ENCODE measurements at places on chromosomes 6 and 20. TPM values are rescaled to one million over a fixed set of nuclear protein-coding genes. Genes with fewer than 3 reads are reported as not detected.

DNA sequence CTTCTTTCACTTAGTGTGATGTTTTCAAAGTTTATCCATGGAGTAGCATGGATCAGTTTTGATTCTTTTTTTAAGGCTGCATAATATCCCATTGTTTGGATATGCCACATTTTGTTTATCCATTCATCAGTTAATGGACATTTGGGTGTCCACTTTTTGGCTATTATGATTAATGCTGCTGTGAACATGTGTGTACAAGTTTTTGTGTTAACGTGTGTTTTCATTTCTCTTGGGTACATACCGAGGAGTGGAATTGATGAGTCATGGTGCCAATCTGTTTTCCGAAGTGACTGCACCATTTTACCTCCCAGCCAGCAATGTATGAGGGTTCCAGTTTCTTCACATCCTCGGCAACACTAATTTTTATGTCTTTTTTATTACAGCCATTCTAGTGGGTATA lies 78.4 kb upstream of the CCDC28A start:
- no peak for DNase-seq

- DNase-seq = no peak
Measured at GRCh38 chr6:107585815-107586435, 96.0 kb downstream of the SOBP start.

DNA sequence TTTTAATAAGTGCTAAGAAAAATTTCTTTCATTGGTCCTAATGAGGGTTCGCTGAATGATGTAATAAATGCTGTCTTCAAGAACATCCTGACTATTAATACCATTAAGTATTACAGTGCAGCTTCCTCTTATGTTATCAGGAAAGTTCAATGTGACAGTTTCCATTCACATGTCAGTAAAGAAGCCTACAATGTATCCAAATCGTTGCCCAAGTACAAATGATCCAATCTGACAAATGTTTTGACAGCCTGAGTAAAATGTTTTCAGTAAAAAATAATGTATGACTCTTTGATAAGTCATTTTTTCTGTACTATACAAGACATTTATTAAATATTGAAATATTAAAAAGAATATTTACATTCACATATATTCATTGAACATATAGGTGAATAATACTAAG lies 496.1 kb upstream of the MANEA start:
- no peak for DNase-seq

DNA sequence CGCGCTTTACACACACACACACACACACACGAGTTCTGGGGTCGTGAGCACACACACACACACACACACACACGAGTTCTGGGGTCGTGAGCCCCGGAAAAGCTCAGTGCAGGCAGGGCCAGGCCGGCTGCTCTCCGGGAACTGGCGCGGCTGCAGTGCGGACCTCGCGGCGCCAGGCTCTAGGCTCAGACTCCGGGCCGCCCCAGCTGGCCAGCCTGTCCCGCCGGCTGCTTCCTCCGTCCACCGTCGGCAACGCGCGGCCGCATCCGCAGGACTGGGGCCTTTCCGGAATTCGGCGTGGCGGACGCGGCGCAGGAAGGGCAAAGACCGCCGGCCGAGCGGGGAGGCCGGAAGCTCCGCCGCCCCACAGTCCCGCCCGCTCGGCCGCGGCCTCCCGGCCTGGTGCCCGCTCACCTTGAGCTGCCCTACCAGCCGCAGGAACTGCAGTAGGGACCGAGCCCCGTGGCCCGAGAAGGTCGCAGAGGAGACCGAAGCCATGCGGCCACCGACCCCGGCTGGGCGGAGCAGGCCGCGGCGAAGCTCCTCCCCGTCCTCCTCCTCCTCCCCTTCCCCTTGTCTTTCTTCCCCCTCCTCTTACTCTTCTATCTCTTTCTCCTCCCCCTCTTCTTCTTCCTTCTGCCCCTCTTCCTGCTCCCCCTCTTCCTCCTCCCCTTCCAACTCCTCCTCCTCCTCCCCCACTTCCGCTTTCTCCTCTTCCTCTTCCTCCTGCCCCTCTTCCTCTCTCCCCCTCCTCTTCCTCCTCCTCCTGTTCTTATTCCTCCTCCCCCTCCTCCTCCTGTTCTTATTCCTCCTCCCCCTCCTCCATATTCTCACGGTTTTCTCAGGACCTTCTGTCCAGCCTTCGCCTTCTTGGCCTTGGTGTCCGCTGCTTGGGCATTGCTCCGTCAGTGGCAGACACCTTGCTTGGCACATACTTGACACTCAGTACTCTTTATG lies at the start of gene HDDC2:
HDDC2 (minus strand) TSS at position 533 of the 957 bp plus-strand sequence; CDS start at position 498, 35 bp downstream.
- DNase-seq = peak; percentile 65

DNA sequence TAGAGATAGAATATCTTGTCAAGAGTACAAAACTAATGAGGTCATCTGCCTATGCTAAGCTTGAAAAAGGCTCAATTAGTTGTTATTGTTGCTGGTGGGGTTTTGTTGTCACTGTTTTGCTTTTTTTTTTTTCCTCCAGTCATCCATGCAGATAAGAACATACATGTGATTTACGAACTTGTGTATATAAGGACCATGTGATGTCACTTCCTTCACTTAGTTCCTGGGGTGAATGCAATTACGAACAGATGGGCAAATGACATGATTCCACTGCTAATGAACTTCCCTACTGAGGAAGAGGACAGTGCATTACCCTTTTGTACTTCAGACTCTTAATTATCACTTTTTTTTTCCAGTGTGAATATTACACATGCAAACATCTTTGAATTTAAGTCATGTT lies 1175.3 kb upstream of the GJE1 start:
- no peak for DNase-seq

DNA sequence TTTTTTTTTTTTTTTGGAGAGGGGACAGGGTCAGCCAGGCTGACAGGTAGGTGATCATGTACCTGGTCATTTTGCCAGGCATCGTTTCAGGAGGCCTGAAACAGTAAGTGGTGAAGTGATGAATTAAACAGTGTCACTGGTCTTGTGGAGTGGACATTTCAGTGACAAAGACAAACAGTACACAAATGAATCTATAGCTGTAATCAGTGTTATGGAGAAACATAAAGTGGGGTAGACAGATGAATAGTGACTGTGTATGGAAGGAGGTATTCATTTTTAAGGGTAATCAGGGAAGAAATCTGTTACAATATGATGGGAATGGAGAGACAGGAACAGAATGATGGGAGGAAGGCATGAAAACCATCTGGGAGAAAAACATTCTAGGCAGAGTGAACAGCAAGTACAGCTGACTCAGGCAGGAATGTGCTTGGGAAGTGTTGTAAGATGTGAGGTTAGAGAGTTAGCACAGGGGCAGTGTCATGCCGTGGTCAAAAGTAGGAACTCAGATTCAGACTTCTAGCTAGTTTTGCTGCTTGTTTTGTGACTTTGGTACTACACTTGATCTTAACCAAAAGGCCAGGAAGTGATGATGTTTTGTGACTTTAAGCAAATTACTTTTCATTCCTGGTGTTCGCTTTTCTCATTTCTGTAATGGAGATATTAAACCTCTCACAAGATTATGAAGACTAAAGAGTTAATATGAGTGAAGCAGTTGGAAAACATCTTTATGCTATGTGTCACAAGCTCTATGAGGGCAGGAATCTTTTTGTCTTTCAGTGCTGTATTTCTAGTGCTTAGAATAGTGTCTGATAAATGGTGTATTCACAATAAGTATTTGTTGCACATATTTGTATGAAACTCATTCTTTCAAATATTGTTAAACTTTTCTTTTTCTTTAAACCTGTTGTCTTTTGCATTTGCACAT lies 43.4 kb downstream of the QKI start:
- DNase-seq = no peak

DNA sequence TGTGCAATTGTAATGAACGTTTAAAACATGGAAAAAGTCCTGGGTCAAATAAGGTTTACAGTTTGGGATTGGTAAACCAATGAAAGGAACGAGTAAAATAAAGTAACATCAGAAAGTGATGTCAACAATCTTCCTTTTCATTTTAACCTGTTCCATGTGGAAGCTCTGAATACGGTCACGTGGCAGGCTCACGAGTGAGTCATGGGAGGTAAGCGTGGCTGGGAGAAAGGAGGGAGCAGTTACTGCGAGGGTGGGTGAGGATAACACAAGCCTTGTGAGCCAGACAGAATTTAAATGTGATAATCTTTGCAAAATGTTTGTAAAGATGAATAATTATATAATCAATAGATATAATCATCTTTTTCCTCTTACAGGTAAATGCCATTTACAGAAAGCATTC lies 171.3 kb upstream of the HDAC2 start:
- no peak for DNase-seq

DNA sequence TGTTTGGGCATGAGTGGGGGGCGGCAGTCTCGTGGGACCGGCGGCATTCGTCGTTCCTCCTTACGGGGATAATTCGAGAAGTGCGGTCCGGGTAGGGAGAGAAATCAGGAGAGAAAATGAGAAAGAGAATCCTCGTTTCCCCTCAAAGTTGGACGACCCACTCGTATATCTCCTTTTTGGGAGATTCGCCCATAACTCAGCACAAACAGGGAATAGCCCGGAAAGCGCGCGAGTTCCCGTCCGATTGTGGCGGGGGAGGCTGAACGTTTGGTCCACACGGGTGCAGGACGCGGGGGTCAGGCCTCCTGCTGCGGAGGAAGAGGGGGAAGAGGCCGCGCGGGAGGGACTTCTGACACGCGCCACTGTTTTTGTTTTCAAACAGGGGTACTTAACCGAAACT lies 42.4 kb downstream of the POPDC3 start:
- DNase-seq = no peak

- no peak for DNase-seq
Measured at GRCh38 chr20:3784216-3784853, 2.2 kb downstream of the CENPB start.

- DNase-seq = no peak
Measured at GRCh38 chr20:15902493-15902892, 670.8 kb downstream of the KIF16B start.

DNA sequence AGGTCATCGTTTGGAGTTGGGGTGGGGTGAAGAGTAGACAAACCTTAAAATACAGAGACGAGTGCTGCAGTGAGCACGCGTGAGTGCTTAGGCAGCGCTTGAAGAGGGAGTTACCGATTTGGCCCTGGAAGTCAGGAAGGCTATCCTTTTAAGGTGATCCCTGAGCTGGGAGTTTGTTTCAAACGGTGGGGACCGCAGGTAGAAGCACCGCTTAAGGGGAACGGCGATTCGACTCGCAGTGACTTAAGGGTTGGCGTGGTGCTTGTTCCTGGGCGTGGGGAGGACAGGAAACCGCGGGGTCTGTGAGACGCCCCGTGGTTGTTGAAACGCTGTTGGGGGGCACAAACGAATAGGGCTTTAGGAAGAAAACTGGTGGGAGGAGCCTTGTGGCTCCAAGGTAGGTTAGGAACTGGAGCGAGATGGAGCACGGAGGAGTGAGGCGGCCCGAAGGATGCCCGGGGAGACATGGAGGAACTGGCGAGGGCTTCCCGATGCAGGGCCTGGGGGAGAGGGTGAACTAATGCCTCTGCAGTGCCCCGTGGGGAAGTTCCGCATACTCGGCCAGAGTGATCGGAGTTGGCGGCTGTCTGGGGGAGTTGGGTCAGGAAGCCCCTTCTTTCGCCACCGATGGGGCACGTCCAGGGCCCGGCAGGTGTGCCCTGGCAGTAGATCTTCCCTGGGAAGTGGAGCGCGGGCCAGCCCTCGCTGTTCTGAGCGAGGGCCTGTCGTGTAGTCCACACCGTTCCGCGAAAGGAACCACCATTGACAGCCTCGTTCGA lies 1.3 kb upstream of the CDYL start:
- DNase-seq = no peak

DNA sequence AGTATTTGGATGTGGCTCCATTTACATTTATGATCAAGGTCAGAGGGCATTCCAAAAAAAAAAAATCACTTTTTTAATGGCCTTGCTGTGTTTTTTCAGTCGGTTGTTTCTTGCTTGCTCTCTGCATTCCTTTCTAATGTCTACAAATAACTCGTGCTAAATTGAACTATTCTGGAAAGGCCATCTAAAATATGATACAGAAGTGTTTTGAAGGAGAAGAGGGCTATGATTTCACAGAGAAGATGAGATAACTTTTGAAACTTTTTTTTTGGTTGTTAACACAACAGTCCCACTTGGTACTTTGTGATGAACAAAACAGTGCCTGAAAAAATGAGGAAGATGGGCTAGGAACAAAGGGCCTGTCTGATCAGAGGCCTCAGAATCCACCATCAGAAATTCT lies 156.1 kb upstream of the SMLR1 start:
- DNase-seq = no peak

- DNase-seq = no peak
Measured at GRCh38 chr20:3090565-3090964, 6.0 kb upstream of the AVP start.

DNA sequence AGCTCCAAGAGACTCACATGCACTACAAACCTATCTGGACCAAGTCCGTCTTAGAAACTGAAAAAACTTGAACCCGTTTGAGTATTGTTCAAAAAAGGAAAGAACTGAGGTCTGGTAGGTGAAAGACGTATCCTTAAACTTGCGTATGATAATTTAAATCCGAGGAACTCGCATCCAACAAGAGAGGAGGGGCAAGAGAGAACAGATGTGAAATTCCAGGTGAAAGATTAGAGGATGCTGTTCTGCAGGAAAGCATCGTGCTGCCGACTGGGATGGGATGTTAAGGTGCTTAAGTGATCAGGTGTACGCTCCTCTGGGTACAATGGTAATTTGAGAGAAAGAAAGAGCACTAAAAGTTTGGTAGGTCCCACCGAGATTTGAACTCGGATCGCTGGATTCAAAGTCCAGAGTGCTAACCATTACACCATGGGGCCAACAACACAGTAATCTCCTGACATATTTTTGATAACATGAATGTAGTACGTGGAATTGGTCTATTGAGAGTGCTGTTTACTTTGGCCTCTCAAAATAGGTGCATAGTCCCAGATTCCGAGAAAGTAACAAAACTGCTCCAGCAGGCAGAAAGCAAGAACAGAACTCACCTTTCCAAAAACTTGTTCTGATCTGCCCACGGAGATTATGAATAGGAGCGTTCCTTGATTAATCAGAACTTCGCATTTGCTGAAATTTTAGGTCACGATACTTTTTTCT lies 53.5 kb upstream of the BTN3A2 start:
- DNase-seq = no peak

- peak; percentile 56 for DNase-seq
Measured at GRCh38 chr20:46512943-46513844, at the start of gene ZNF334. Gene ZNF334 (minus strand): TSS chr20:46513559. CDS start chr20:46512102, 1,457 bp downstream.

GRCh38 chr20:1671891-1672669 lies 14.5 kb upstream of the SIRPG start:
- no peak for DNase-seq

DNA sequence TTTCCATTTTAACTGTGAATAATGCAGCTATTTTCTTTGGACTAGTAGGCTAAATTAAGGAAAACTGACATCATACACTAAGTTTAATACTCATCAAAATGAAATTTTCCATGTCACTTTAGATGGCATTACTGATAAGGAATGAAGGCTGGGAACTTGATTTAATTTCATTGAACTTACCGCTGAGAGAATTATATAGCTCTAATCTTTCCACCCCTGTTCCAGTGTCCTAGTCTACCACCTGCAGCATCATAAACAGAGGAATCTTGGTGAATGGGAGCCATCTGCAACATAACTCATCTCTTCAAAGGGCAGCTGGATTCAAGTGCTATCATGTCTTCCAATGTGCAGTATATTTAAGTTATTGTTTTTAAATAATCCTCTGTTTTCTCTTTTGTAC lies 1395.2 kb downstream of the EPHA7 start:
- no peak for DNase-seq

Gene GABRR2
- 0.47 TPM for total RNA-seq

Gene UNC5CL
- 3.7 TPM for total RNA-seq

Gene SMLR1
- total RNA-seq = 0.79 TPM

Gene BPI
- total RNA-seq = not detected

Gene SLC17A3
- total RNA-seq = 0.58 TPM

Gene XKR7
- total RNA-seq = 2.7 TPM

Gene L3MBTL1
- total RNA-seq = 42.8 TPM

Gene HLA-B
- total RNA-seq = 43.4 TPM

Gene CTAGE9
- not detected for total RNA-seq

Data from progenitor cell of endocrine pancreas (in vitro differentiated cells).